ENCODE measurements at places on chromosomes 13 and 19.
A peak's percentile ranks its signal among the peaks of the same experiment; 100 is the strongest.

- DNase-seq, result no peak
These were observed 3.8 kb downstream of the ATP4B start for GRCh38 chr13:113654175-113654560.

- DNase-seq, result no peak
These were observed 12.9 kb downstream of the SIGLECL1 start for GRCh38 chr19:51263808-51264207.

DNA sequence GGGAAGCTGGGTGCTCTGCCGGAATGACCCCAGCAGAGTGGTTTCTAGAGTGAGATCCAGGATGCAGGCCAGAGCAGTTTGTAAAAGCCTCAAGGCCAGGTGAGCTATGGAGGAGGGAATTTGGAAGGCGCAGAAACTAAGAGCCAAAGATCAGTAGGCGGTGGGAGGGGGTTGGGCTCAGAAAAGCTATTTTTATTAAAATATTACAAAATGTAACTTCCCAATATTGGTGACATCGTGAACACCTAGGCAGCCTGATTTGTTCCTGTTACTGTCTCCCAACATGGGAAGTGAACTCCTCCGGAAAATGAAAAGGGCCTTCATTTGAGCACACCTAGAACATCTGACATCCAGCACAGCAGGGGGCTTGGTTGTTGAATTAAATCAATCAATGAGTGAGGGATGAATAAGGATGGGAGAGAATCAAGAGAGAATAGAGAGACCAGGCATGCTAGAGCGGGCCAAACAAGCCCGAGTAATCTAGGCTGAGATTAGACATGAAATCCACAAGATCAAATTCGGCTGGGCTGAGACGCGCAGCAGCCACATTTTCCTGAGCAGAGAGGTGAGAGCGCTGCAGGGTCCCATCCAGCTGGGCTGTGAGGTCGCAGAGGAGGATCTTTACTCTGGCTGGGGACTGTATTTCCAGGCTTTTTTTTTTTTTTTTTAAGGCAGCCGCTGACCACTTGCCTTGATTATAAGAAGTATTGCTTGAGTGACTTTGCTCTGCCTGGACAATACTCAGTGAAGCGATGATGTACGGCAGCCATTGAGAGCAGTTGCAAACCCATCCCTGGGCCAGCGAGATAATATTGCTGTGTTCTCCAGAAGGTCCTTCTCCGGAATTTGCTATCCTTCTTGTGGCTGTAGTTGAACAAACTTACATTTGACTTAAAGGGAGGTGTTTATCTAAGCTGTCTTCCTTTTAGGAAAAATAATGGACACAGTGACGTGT is 178.0 kb upstream of the KL start:
- DNase-seq, result no peak

- peak; percentile 72 for DNase-seq
These were observed 32.2 kb upstream of the DOCK9 start for GRCh38 chr13:99009987-99010551.

DNA sequence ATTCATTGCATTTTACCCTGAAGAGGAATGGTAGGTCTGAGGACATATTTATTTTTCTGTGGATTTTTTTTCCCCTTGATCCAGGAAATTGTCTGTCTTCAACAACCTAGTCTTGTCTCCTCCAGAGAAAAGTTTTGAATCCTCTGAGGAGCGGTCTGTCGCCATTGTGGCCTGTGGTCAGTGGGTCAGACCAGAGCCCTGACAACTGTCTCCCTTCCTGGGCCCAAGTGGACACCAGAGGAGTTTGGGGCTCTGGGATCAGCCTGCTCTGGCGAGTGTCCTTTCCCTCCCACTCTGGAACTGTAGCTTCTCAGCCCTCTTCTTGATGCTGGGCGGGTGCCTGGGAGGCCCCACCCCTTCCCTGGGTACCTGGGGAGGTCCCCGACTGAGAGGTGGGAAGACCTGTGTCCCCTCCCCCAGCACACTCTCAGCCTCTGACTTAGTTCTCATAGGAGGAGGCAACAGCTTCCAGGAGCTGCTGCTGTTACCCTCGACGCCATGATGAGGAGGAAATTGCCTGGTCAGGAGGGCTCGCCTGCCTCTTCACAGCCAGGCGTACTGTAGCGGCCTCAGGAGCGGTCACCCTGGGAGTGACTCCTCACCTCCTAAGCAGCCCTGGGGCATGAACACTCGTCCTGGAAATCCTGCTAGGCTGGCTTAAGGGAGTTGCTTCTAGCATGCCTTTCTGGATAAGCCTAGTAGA is 110.3 kb downstream of the GGACT start:
- DNase-seq, result no peak

GRCh38 chr19:11256189-11256588 is 6.1 kb downstream of the DOCK6 start:
- DNase-seq, result no peak

DNA sequence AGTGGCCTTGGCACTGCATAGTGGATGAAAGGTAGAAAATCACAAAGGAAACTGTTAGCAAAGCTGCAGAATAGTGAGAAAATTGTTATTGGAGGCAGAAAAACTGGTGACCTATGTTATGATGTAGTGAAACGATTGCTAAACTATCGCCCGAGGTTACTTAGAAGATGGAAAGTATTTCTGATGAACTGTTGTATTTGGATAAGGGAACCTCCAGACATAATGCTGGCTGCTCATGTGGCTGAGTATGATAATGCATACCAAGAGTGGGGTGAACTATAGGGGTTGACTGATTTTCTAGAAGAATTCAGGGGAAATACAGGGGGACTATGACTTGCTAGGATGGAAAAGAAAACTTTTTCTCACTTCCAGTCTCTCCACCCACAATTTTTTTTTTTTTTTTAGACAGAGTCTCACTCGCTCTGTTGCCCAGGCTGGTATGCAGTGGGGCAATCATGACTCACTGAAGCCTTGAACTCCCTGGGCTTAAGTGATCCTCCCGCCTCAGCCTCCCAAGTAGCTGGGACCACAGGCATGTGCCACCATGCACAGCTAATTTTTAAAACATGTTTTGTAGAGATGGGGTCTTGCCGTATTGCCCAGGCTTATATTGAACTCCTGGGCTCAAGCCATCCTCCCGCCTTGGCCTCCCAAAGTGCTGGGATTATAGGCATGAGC is 4.4 kb upstream of the EID2 start:
- no peak for DNase-seq

Data from NCI-H2171 treated with DMSO at 0.1 percent for 48 hours (cell line).